DMS 273 treated with DMSO at 0.1 percent for 48 hours (cell line): ENCODE measurements at places on chromosomes 1 and 21.
A peak's percentile ranks its signal among the peaks of the same experiment; 100 is the strongest.

DNA sequence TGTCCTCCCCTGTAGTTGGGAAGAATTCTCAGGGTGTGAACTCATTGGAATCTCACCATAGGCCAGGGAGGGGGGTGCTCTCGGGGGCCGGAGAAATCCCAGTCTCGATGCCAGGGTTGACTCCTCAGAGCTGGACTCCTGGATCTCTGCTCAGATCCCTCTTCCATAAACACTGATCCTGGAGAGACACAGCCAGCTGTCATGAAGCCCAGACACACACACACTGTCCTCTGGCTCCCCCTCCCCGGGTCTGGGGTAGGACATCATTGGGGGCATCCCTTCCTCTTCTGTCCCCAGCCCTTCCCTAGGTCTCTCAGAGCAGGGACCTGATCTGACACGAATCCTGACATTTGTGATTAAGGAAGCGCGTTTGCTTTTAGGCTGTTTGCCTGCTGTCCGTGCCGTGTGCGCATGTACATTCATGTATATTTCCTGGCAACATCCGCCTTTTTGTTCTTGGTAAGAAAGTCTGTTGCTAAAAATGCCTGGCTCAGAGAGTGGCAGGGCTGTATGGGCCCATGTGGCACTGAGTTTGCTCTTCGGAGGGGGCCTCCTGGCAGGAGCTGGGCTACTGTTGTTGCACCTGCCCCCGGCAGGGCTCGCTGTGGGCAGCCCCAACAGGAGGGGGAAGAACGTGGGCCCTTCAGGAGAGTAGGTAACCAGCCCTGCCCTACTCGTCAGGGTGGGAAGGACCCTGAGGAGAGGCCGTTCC lies 45.4 kb upstream of the SELENON start:
- no peak for DNase-seq

DNA sequence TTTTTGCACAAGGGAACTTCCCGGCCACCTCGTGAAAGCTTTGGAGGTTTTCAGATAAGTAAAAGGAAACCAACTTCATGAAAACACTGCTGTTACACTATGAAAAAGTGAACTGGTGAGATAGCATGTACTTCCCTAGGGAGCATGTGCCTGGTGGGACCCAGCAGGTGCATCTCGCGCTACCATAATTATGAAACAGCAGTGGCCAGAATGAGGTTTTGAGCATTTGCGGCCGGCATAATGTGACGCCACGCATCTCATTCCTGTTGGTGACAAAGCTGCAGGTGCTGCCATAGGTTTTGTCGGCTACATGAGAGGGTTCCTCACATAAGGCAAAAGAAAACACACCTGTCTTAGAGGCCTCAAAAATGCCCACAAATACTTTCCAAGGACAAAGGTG lies 1.7 kb downstream of the KRTAP10-3 start:
- no peak for DNase-seq

GRCh38 chr1:115466433-115466832 lies 128.4 kb upstream of the NGF start:
- no peak for DNase-seq

DNA sequence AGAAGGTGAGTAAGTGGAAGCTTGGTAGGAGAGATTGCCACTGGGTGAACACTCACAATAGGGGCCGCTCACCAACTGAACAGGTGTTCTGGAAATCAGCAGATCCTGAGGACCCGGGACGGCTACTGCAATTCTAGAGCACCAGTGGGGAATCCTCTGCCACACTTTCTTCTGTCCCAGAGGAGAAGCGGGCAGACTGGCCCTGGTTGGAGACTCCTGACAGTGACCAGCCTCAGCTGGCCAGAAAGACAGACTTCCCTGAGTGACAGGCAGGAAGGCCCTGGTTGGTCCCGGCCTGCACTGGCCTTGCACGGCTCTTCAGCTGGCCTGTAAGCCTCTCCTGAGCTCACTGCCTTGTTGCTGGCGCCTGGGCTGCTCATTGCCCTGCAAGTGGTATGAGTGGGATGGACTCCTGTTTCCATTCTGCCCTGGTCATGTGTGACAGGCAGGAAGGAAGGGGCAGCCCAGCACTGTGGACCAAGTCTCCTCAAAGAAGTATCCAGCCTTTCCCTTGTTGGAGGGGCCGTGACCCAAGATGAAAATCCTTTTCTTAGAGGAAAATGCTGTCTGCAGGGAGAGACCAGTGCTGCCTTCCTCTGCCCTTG lies 34.5 kb downstream of the MAN1C1 start:
- DNase-seq = no peak

DNA sequence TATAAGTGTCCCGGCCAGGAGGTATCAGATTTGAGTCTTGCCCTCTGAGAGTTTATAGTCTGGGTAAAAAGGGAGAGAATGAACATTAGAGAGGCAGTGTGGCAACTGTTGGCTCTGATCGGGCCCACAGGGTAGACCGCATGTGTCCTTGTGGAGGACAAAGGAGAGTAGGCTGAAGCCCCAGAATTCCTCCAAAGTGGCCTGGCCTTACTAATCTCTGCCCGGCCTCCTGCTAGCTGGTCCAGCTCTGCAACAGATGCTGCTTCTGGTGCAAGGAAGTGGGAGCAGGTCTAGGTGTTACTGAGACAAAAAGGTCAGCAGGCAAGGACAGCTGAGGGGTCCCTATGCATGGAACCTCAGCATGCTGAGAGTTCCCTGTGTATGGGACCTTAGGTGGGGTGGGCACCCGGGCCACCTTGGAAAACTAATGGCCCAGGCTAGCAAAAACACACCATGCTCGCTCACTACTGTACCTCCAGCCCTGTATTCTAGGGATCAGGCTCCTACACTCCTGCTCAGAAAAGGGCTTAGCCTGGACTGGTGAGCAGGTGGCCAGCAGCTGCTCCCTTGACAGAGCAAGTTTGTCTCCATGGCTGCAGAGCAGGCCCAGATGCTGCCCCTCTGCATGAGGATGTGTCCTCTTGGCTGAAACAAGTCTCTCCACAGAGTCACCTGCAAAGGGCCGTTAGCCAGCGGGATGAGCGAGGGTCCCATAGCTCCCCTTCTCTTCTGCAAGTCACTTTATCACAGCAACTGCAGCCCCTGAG lies 30.3 kb upstream of the RGS16 start:
- peak; percentile 65 for DNase-seq

GRCh38 chr1:36664571-36665287 lies 182.0 kb upstream of the CSF3R start:
- DNase-seq = peak; percentile 65

- no peak for DNase-seq
These were observed 16.6 kb upstream of the IL19 start for GRCh38 chr1:206754011-206754410.

DNA sequence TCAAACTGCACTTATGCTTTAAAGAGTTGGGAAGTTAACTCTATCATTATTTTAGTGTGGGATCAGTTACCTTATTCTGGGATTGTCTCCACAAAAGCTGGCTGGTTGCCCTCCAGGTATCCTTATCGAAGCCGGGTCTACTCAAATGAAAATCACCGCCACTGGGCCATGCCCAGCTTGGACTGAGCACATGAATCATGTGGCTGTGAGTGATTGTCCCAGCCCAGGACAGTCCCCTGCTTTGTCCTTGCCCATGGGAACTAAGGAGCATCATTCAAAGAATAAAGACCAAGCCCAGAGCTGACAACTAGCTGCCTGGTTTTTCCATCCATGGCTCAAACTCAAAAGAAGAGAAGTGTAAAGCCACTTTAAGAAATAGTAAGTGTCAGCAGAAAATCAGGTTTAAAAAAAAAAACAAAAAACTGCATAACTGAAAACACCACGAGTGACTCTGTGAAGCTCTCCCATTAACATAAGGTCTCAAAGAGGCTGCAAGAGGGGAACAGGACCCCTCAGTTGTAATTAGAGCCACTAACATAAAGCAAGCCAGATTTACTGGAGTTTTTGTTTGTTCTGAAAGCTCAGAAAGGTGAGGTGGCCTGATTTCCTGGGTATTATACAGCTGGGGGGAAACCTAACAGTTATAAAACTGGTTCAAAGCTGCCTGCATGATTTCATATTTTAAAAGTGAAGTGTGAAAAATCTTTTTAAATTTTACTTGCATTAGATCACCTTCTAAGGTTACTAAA lies 91.5 kb downstream of the KIF14 start:
- DNase-seq = no peak

DNA sequence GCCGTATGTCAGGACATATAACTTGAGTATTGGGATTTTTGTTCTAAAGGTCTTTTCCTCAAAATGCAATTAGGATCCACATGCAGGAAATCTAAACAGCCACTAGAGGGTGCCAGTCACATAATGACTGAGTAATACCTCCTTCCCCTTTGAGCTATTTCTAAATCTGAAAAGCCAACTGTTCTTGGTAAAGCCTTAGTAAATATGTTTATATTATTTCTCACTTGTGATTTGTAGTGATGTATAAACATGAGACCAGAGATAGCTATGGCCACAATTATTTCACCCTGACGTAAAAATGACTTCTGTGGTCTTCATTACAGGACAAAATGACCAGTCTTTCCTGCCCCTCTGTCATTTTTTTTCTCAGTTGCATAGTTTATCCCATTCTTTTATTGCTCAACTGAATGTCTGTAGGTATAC lies 41.0 kb upstream of the DR1 start:
- peak; percentile 30 for DNase-seq

DNA sequence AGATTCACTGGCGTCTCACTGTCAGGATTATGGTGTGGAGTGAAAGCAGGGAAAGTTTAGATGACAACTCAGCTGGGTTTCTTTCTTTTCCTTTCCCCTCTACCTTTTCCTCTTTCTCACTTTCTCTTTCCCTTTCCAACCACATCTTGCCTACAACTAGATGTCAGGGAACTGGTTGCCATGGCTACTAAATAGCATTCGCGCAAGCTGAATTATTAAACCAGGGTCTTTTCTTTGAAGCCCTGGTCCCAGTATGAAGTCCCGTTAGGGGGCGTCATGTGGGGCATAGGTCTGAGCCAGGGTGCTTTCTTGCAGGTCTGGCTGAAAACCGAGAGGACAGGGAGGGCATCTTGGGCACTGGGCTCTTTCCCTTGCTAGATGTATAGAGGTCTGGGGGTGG lies 168.4 kb upstream of the CACNA1E start:
- no peak for DNase-seq

DNA sequence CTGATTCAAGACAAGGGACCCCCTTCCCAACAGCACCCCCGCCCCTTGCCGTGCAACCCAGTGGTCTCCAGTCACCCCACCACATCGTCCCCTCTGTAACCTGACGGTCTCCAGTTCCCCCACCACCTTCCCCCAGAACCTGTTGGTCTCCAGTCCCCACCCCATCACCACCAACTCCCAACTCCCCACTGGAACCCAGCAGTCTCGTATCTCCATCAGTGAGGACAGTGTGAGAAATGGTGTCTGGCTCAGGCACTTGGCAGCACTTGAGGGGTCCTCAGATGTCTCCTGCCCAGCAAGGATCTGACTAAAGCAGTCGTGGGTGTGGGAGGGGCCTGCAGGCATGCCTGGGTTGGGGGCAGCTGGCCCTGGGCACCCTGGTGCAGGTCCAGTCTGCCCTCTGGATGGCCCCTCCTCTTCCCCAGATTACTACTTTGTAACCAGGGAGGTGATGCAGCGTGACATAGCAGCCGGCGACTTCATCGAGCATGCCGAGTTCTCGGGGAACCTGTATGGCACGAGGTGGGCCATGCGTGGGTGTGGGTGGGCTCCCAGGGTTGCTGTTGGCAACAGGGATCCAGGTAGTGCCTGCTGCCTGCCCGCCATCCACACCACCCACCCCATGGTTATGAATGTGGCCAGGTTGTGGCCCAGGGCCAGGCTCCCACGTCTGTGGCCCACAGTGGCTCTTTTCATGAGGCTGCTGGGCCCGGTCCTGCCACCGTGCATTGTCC lies 3.1 kb upstream of the GJC2 start:
- no peak for DNase-seq

DNA sequence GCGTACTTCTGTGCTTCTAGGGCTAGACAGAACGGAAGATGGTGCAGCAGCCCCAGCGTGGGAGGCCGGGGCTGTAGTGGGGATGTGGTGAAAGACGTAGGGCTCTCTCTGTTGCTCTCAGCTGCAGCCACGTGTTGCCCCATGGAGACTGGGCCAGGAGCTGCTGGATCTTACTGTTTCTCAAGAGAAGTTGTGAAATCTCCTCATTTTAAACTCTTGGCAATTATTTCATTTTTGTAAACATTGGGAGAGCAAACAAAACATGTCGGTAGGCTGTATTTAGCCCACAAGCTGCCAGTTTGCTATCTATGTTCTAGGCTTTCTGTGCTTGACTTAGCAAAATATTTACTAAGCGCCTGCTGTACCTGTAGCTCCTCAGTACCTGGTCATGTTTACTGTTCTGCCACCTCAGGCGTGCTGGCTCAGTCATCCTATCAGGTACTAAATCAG lies 15.9 kb upstream of the ELOA start:
- DNase-seq = no peak

GRCh38 chr21:34845521-34846451 lies 177.0 kb downstream of the CLIC6 start:
- no peak for DNase-seq

DNA sequence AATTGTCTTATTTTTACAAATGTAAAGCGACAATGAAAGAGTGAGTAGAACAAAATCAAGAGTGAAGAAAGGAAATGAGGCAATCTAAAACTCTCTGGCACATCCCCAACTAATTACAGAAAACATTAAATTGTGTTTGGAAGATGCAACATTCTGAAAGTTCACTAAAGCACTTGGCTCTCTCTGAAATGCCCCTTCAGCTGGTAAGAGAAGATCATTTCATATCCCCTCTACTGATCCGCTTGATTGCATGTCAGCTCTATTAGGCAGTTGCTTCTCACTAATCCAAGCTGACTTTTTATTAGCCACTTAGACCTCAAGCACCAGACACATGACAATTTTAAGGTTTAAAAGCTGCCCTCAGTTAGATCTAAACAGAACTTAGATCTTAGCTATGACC lies 262.8 kb upstream of the PRMT6 start:
- DNase-seq = no peak

DNA sequence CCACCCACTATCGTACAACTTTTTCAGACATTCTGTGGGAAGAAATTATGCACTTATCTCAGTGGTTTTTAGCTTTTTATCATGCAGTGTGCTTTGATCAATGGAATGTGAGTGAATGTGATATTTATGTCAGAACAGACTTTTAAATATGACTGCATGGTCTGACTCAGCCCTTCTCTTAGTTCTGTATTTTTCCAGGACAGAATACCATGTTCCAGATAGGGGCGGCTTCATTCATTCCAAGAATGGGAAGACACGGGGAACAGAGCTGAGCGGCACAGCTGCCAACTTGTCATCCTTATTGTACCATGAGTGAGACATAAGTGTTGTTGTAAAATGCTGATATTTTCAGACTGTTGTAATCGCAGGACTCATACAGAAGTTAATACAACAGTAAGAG lies 214.6 kb upstream of the NCAM2 start:
- DNase-seq = no peak

- peak; percentile 25 for DNase-seq
These were observed 30.6 kb downstream of the OMA1 start for GRCh38 chr1:58515794-58516401.

GRCh38 chr21:44752671-44753235 lies 41.4 kb upstream of the TSPEAR start:
- no peak for DNase-seq

DNA sequence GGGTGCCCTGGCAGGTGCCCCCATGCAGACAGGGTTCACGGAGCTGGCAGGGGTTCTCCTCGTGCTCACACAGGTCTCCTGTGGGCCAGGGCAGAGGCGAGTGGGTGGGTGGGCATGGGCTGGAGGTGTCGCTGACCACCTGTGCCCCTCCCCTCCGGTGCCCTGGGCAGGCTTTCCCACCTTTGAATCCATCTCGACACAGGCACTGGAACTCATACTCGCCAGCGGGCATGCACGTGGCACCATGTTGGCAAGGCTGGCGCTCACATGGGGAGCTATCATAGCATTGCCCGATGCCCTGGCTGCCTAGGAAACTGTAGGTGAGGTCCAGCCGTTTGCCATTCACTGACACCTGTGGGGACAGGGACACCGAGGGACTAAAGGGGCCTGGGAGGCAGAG lies 16.0 kb downstream of the LDLRAD2 start:
- no peak for DNase-seq

GRCh38 chr1:201758499-201759050 lies 70.4 kb upstream of the IPO9 start:
- peak; percentile 63 for DNase-seq
